ENCODE measurements at places on chromosomes 6 and 20.

DNA sequence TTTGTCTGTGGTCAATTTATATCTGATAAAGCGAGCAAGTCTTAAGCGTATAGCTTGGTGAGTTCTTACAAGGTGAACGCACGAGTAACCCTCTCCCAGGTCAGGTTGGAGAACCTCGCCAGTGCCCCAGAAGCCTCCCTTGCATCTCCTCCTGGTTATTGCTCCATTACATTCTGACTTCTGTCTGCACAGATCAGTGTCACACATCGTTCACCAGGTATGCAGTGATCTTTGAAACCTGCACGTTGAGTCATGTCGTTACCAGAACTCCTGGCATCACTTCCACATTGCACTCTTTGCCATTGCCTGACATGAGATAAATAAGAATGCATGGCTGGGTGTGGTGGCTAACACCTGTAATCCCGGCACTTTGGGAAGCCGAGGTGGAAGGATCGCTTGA lies 44.2 kb downstream of the AKAP12 start:
- no peak for DNase-seq

DNA sequence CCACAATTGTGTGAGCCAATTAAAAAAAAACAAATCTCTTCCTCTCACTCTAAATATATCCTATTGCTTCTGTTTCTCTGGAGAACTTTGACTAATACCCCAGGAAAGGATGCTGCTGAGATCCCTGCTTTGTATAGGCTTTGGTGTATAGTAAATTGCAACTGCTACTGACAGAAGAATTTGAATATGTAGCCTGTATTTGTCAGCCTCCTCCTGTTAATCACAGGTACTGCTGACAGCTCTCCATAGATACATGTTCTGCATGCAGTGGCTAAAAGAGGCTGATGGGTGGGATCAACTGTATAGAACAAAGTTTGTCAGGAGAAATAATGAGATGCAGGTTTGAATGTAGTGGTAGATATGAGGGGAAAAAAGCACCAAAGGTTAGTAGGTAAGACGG lies 95.0 kb downstream of the ARHGAP18 start:
- DNase-seq: no peak

- DNase-seq: no peak
Observed at GRCh38 chr6:157298216-157298724, 25.0 kb downstream of the TMEM242 start.

- no peak for DNase-seq
Observed at GRCh38 chr6:18386298-18386976, 713 bp upstream of the RNF144B start.

- DNase-seq: no peak
Observed at GRCh38 chr6:33610779-33611732, 10.1 kb upstream of the ITPR3 start.

- DNase-seq: no peak
Observed at GRCh38 chr6:38112181-38112580, 292.7 kb downstream of the ZFAND3 start.
